ENCODE measurements at places on chromosomes 5 and 9.

DNA sequence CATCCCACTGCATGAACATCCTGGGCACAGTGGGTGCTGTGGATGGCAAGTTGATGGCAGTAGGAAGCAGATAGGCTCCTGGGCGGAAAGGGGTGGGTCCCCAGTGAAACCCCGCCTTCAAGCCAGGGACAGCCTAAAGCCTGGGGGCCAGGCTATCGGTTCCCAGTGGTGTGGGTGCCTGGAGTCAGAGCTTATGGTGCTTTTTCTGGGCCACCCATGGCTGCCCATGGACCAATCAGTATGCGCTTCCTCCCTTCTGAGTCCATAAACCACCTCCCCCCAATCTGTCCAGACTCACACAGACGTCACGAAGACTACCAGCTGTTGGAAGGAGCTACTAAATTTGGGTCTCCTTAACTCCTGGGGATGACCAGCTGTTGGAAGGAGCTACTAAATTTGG, 17.5 kb upstream of the ECPAS start:
- no peak for DNase-seq

DNA sequence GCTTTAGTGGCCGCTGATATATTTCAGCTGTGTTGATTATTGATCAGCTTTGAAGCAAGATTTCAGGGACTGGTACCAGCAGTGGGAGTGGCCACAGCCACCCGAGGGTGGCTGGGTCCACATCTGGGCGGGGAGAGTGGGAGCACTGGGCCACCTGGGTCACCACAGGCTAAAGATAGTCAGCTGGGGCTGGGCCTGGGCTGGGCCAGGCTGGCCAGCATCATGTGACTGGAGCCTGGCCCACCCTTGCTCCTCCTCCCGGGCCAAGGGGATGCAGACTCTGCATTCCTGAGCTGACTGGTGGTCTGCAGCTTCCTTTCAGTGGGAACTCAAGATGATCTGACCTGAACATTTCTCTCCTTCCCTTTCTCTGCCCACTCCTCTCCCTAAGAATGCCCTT, 27.1 kb downstream of the LARP1 start:
- no peak for DNase-seq

DNA sequence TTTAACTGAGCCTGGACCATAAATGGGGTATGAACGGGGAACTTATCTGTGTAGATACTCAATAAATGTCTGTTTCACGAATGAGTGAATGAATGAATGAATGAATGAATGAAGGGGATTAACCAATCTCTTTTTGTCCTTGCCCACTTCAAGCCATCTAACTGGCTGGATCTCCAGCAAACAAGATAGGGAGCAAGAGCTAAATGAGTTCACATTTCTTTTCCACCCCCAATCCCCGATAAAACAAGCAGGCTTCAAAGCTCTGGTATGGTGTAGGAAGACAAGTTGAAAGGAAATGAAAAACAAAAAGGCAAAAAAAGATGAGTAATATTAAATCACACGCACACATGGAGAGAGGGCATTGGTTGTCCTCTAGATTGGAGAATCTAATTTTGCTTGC, 84.0 kb downstream of the CMYA5 start:
- DNase-seq, result no peak

- no peak for DNase-seq
These were observed 30.7 kb downstream of the AOPEP start for GRCh38 chr9:94757158-94757557.

- DNase-seq, result no peak
These were observed 23.8 kb downstream of the KLF4 start for GRCh38 chr9:107465467-107466451.

- DNase-seq, result no peak
These were observed 45.2 kb downstream of the VAV2 start for GRCh38 chr9:133946840-133947486.

- no peak for DNase-seq
These were observed 639.5 kb upstream of the ARRDC3 start for GRCh38 chr5:92022415-92023140.

DNA sequence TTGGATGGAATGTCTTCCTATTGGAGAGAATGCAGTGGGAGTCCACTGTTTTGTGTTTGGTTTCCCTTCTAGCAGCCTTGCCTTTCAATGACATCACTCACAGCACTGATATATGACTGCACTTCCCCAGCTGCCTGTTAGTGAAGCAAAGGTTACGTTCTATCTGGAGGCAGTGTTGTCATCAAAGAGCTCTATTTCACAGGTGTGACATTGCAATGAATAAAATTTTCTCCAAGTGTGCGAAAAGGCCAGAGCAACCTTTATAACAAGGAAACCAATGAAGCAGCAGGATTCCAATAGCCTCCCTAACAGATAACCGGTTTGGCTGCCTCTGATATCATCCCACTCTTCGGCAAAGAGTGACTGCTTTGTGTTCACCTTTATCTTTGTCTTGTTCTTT, 523.5 kb upstream of the ZNF608 start:
- no peak for DNase-seq

DNA sequence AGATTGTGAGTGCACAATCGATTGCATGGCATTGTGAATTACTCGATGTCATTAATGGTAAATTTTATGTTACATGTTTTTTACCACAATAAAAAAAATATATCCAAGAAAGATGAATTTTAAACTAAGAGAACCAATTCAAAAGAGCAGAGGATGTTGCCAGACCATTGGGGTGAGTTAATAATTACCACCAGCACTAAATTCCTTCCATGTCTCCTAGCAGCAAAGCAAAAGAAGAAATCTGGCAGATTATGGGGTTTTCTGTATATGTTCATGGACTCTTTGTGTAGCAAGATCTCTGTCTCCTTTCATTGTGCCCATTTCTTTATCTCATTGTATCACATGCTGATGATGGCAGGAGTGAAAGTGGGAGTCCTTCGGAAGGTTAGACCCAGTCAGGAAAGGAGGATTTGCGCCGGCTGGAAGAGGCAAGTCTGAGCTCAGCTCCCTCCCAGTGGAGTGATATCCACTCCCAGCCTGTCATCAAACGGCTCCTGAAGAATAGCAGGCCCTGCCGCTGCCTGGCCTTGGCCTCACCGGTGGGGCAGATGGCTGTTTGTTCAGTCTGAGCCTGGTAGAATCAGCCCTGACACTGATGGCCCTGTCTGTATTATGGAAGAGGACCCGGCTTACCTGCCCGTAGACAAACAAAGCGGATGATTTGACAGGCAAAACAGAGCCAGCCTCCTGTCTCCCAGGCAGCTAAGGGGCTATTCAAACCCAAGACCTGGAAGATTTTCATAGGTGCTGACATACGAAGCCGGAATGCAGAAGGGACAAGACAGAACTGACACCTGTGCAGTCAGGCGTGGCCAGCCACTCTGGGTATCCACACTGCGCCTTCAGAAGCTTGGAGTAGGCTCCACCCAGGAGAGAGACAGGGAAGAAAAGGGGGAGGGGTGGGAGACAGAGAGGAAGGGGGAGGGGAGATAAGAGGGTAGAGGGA, 21.9 kb upstream of the FOXE1 start:
- DNase-seq, result no peak

- no peak for DNase-seq
These were observed 624.4 kb upstream of the C9orf72 start for GRCh38 chr9:28197653-28198052.

DNA sequence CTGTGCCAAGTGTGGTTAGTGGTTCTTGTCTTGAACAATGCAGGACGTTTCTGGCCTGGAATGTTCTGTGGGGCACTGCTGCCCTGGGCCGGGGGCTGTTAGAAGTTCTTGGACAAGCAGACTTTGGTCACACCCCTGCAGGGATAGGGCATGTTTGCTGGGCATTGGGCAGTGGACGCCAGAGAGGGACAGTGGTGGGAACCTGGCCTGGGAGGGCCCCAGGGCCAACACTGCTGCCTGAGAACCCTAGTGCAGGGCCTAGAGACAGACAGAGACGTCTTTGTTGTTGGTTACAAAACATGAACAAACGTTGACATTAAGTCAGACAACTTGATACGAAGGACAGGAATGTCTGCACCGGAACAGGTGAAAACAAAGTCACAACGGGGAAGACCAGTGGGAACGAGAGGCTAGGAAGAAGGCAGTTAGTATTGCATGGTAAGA, 57.0 kb downstream of the WNK2 start:
- DNase-seq, result no peak

DNA sequence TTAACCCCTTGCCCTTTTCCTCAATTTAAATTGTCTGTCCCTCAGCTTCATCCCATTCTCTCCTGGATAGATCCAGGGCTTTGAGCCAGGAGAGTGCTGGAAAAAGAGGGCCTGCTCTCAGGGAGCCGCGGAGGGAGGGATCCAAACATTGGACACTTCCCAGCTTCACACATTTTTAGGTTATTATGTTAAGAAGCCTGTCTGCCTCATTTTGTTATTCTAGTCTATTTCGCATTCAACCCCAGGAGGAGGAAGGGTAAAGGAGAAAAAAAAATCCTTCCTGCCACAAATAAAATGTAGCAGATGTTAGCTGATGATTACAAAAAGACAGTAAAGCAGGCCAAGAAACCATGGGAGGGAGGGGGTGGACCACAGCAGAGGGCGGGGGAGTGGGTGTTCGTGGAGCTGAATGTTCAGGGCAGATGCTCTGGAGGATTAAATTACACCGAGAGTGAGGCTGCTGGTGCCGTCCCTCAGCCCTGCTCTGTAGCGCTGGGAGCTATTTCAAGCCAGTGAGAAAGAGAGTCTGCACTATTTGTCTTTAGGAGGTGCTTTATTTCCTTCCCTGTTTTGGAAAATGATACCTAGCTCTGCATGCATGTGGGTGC, 60.6 kb upstream of the ZFR start:
- DNase-seq, result no peak

DNA sequence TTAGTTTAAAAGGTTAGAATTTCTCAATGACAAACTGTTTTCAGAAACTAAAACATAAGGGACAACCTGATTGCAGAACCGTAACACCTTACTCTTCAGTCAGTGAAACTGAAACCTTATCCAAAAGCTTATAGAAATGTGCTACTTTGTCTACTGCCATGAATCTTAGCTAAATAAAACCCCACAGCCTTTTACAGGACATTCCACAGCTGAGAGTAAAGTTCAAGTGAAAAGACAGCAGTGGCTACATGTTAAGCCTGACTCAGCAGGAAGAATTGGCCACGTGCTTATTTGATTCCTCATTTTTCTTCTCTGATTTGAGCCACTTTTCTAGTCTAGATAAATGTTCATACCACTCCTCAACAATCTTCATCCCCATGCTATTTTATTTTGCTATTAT, 278.7 kb upstream of the ISL1 start:
- DNase-seq, result no peak

DNA sequence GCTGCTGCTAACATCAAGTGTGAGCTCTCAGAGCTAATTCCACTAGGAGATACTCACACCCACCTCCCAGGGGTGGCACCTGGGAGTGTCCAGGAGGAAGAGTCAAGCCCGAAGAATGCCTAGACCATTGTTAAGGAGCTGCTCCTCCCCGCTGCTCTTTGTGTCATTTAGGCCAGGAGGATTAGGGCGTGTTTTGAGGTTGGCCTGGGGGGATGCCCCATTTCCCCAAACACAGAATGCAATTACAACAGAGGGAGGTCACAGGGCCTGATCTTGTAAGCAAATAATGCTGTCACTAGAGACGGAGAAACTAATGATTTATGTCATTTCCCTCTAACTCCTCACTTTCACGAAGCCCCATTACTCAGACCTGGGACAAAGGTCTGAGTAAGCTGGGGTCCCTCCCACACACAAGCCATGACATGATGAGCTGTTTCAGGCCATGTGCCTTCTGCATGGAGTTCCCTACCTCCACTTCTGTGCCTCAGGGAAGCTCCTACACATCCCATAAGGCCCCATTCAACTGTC, 312.5 kb downstream of the ACTL7B start:
- no peak for DNase-seq

GRCh38 chr5:18605186-18605585, 970.9 kb downstream of the TAF11L14 start:
- DNase-seq, result no peak

GRCh38 chr5:154301726-154302125, 111.2 kb downstream of the GALNT10 start:
- DNase-seq, result no peak

DNA sequence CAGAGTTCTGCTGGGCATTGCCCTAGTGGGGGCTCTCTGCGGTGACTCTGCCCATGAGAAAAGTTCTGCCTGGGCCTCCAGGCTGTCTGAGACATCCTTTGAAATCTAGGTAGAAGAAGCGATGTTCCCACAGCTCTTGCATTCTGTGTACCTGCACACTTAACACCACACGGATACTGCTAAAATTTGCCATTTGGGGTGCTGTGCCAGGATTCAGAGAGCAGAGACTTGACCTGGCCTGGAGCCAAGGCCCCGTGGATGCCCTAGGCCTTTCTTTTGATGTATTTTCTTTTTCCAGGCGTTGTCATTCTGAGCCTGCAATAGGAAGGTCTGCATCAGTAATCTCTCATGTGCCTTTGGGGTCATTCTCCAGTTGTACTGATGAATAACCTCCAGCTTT, 89.3 kb upstream of the IL12B start:
- DNase-seq, result no peak
